ENCODE measurements at places on chromosomes 1 and 21.

- no peak for DNase-seq
Observed at GRCh38 chr1:47229031-47229885, 2.8 kb downstream of the TAL1 start.

DNA sequence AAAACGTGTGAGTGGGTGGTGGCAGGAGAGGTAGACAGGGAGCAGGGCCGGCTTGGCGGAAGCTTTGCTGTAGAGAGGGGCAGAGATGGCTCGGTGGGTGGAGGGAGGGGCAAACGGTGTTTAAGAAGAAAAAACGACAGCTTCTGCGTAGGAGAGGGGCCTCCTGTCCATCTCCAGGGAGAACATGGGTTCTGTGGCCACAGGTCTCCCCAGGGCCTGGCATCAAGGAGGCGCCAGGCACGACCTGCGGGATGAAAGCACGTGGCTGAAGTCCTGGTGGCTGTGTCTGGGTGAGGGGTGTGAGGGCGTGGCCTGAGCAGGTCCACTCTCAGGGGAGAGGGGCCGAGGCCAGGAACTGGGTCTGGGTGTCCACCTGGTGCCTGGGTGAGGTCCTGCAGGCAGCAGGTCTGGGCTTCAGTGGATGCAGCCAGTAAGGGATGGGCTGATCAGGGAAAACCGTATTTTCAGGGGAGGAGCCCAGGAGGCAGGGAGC lies 940 bp upstream of the PRKCZ start:
- DNase-seq, result no peak

DNA sequence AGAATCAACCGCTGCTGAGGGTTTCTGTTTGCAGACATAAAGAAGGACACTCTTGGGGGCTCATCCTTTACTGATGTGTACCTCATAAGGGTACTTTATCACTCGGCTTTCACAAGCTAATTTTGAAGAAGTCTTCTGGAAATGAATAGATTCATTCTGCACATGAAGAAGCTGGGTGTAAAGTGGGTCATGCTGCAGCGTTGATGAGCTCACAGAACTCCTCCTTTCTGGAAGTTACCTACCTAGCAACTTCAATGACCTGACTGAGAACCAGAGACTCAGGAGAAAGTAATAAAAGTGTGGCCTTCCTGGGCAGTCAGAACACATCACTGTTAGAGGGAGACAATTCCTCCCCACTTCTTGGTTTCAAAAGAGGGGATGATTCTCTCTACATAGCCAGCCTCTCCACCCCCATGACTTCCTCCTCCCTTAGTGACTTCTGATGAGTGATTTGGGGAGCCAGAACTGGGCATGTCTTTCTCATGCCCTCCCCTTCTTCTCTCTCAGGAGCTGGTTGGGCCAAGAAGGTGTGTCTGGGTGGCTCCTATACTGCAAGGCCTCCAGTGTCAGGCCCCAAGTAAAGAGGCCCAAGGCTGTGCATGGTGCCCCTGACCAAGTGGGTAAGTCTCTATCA lies 27.0 kb downstream of the PCNX2 start:
- no peak for DNase-seq

DNA sequence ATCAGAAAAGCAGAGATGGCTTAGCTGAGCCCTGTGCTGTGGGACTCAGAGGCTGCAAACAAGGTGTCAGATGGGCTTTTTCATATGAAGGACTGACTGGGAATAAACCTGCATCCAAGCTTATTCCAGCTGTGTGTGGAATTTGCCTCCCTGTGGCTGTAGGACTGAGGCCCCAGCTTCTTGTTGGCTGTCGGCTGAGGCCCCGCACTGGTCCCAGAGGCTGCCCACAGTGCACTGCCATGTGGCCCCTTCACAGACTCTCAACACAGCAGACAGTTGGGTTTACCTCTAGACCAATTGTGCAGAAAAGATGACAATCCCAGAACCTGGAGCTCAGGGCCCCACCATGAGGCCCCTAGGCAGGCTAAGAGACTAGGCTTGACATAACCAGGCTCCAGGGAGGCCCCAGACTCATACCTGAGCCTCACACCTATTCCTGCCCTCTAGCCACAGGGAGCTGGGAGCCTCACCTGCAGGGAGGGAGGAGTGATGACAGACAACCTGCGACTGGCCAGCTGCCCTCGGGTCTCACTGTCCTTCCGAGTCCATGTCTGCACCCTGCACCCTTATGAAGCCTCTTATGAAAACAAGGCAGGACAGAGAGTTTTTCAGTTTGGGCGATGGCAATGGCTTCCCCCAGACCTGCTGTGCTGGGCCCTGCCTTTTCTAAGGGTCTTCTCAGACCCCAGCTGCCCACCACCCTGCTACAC lies 615.5 kb downstream of the NPHP4 start:
- DNase-seq, result no peak

GRCh38 chr1:162168261-162168660 lies 98.8 kb downstream of the NOS1AP start:
- no peak for DNase-seq

- no peak for DNase-seq
Observed at GRCh38 chr1:85656256-85656655, 52.0 kb downstream of the ZNHIT6 start.

DNA sequence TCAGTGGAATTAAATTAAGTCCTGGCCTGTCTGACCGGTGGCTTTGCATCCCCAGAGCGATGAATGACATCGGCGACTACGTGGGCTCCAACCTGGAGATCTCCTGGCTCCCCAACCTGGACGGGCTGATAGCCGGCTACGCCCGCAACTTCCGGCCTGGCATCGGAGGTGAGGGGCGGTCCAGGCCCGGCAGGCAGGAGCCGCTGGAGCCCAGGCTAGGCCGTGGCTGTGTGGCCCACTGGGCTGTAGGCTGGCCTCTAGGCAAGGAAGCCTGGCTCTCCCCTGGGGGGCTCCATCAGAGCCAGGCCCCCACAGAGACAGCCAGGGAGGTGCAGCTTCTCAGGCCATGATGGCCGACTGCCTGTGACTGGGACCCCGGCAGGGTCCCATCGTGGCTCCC lies 5.7 kb downstream of the GABRD start:
- no peak for DNase-seq

- DNase-seq, result no peak
Observed at GRCh38 chr1:41842993-41843755, 75.5 kb downstream of the HIVEP3 start.

GRCh38 chr1:147618077-147618569 lies 52.2 kb downstream of the ACP6 start:
- peak; percentile 56 for DNase-seq

DNA sequence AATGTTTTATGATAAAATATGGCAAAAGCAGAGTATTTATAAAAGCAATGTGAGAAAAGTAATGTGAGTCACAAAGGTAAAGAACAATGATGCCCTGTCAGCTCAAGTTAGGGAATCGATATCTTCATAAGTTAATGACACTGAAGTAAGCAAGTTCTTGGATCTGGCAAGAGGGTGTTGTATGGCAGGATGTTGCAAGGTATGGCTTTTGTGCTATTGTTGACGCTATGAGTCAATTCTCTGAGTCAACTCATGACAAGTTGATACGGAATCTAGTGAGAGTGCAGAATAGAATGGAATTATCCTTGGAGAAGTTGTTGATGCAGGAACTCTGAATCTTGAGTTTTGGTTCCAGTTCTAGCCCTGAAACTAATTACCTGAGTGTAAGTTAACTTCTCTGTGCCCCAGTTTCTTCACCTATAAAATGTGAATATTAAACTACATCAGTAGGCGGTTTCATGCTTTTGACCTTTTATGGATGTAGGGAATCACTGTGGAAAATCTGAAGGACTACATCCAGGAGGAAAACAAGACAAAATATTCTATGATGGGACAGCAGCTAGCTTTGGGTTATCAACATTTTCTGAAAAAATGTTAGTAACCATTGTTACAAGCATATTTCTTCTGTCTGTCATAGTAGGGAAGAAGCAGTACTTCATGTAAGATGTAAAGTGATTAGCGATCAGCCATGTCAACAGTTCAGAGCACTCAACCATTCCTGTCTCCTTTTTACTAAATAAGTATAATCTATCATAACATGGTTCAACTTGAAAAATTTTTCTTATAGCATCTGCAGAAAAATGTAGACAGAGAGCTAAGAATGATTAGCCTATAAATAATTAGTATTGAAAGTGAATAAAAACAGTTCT lies 96.9 kb downstream of the ATP6V1G3 start:
- no peak for DNase-seq

DNA sequence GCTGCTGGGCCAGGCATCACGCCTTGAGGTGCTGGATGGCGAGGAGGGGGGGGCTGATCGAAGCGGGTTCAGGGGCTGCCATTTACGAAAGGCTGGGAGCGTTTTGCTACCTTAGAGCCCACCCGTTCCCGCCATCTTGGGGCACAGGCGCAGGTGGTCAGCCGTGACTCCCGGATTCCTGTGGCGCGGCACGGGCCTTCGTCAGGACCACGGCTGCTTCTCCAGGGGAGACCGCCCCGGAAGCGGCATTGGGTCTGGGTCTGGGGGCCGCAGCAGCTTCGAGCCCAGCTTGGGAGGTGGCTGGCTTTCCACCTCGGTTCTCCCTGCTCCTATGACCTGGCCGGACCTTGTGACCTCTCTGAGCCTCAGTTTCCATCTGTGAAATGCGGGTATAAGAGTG lies 23.8 kb downstream of the SPSB1 start:
- no peak for DNase-seq
